ENCODE measurements at places on chromosomes 7 and 10.

DNA sequence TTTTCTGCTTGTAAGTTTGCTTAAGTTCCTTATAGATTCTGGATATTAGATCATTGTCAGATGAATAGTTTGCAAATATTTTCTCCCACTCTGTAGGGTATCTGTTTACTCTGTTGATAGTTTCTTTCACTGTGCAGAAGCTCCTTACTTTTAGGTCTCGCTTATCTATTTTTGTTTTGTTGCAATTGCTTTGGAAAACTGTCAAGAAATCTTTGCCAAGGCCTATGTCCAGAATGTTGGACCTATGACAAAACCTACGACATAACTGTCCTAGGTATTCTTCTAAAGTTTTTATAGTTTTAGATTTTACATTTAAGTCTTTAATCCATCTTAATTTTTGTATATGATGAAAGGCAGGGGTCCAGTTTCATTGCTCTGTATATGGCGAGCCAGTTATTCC lies 27.4 kb downstream of the COA1 start:
- no peak for DNase-seq

DNA sequence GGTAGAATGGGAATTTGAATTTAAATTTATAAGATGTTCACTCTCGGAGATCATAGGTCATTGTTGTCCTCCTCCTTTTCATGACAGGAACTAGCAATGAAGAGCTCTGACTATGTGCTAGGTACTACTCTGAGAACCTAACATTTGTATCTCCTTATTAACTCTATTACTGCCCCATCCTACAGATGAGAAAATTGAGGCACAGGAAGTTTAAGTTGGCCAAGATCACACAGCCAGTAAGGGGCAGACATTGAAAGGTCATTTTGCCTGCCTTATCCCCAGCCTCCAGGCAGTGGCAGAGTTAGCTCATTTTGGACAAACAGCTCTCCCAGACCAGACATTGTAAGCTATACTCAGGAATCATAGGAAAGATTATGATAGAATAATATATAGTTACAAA lies 6.0 kb downstream of the SRGN start:
- no peak for DNase-seq

DNA sequence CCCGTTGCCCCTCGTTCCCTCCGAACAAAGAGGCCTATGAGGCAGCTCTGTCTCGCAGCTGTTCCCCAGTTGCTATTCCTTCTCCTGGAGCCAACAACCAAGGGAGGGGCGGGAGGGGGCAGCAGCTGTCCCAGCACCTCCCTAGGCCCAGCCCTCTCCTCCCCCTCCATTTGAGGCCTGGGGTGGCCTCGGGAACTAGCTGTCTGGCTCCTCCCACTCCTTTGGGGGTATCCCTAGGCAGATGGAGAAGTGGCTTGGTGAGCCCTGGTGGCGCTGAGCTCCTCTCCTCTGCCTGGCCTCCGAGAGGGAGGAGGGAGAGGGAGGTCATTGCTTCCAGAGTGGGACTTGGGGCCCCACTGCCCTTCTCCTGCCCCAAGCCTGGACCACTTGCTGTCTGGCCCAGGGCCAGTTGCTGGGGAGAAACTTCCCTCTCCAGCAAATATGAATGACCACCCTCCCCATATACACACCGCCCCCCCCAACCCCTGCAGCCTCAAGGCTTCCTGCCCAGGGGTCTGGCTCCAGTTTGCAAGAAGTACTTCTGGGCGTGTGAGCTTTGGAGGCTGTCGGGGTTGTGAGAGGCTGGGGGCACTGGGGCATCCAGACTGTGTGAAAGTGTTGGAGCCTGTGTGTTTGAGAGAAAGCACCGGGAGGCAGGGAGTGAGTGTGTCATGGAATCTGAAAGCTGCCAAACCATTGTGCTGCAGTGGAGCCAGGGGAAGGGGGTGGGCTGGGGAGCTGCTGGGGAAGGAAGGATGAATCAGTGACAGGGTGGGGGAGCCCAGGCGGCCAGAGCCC lies 3.1 kb downstream of the FLNC start:
- no peak for DNase-seq

- no peak for DNase-seq
Observed at GRCh38 chr7:148116195-148116594, 474.4 kb upstream of the C7orf33 start.

GRCh38 chr10:60649485-60650377 lies 128.5 kb upstream of the CDK1 start:
- DNase-seq, result no peak

- no peak for DNase-seq
Observed at GRCh38 chr7:87483131-87483530, 7.7 kb upstream of the ABCB4 start.

- no peak for DNase-seq
Observed at GRCh38 chr7:54831644-54832095, 72.7 kb upstream of the SEC61G start.

- peak; percentile 72 for DNase-seq
Observed at GRCh38 chr7:115707258-115708012, 323.1 kb downstream of the TFEC start.

DNA sequence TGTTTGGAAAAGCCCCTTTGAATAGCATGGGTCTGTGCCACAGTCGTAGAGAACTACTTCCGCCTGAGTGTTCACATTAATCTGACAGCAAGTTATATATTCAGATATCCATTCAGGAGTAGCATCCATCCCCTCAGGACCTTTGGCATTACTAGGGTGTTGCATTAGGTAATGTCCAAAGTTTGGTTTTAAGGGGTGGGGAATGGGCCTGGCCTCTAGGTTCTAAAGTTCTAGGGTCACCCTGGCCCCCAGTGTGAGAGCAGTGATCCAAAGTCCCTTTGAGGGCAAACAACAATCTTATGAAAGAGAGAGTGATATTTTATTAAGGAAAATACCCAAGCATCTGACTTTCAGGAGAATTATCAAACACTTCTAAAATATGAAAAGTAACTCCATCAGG lies 12.3 kb downstream of the MCM10 start:
- DNase-seq, result no peak

DNA sequence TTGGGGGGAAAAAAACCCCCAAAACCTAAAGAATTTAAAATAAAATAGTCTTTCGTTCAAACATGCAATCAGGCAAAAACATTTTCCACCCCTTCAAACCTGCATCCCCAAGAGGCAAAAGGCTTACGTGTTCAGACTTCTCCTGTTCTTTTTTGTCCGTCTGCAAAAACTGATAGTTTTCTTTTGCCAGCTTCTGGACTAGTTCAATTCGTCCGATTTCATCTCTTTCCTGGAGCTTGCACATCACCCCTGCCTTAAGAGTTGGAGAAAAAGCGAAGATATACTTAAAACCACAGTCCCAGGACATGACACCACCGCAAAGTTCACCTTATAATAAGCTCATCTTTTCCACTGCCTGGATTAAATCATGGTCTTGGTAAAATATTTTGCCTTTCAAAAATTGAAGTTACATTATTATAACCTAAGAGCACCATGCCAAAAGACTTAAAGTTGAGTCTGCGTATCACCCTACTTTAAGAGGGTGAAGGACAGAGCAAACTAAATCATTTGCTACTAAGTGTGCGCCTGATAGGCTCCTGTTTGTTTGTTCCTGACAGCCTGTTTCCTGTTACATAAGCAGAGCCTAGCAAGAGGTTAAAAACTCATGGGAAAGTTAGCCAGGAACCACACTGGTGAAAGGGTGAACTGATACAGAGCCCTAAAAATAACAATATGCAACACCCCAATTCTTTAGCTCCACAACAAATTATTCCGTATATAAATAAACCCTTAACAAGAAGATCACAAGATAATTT lies 137.0 kb downstream of the RAPGEF5 start:
- no peak for DNase-seq

- no peak for DNase-seq
Observed at GRCh38 chr7:107995184-107996071, 7.5 kb downstream of the LAMB1 start.

GRCh38 chr10:117222976-117223692 lies 17.8 kb upstream of the SLC18A2 start:
- DNase-seq, result no peak

GRCh38 chr7:5429253-5429856 lies 5.7 kb upstream of the TNRC18 start:
- DNase-seq, result no peak

- no peak for DNase-seq
Observed at GRCh38 chr10:122279725-122280141, 8.6 kb downstream of the BTBD16 start.

GRCh38 chr10:62047228-62047892 lies 145.9 kb downstream of the ARID5B start:
- no peak for DNase-seq

GRCh38 chr10:49170632-49171325 lies 17.4 kb downstream of the TMEM273 start:
- no peak for DNase-seq

- no peak for DNase-seq
Observed at GRCh38 chr10:120355425-120355824, 101.6 kb upstream of the PLPP4 start.

GRCh38 chr10:110344622-110345021 lies 39.9 kb upstream of the SMNDC1 start:
- no peak for DNase-seq

- DNase-seq, result no peak
Observed at GRCh38 chr7:33310546-33310945, 181.2 kb downstream of the BBS9 start.

DNA sequence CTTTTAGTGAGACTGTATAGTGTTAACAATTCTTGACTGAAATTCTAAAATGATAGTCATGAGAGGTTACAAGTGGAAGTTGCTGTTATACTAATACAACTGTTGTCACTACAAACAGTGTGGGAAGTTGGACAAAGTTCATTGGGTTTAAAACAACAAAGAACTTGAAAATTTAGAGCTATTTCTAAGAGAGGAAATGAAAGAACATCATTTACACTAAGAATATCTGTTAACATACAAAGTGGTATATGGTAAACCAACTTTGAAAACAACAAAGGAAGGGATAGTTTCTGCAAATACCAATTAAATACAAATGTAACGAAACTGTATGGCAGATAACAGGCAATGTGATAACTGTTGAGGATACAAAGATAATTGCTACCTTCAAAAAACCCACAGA lies 11.6 kb downstream of the MTPN start:
- DNase-seq, result no peak

DNA sequence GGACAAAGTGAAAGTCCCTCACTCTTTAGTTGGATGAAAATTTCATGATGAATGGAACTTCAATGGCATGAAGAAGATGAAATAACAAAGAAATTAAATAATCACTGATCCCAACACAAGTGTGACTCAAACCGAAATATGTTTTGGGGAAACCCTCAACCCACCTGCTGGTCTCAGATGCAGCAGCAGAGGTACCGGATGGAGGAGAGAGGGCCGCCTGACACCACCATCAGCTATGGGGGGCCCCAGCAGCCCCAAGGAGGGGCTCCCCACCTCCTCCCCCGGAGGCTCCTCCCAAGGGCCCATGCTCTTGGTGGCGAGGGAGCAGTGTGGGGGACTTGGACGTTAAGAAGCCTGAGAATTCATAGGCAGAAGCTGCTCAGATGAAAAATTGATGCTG lies 137.2 kb upstream of the ADARB2 start:
- no peak for DNase-seq

Data from NCI-H1436 (cell line).